ENCODE measurements at places on chromosomes 4 and X.

DNA sequence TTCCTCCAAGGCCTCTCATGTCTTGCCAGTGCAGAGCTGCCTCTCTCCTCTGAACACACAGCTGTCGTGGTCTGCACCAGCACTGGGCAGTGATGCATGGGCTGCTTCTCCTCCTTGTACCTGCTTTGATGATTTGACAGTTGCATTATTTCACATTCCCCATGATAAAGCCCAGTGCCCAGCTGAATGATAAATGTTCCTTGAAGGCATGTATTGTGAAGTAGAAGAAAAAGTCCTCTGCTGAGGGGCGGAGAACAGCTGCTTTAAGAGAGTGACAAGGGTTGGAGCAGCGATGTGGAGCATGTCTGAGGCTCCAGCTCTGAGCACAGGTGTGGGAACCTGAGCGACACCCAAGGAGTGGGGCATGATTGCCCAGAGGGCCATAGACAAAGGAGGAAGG is 21.1 kb upstream of the TRIM2 start:
- DNase-seq: no peak

DNA sequence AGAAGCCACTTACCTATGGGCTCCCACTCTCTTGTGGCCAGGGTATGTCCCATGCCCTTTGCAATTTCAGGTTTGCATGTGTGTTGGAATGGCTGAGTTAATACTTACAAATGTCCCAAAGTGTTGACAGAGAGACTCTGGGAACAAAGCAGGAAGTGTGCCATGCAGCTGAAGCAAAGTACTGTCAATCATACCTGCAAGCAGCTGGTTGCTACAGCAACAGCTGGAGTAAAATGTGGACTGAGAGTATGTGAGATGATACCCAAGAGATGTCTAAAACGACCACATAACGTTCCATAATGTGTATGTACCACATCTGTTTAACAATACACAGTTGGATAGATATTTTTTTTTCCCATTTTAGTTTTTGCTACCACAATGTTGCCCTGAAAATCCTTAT is 82.8 kb upstream of the CAMK2D start:
- no peak for DNase-seq

GRCh38 chrX:65203545-65203944 is 227.3 kb upstream of the ZC4H2 start:
- no peak for DNase-seq

- DNase-seq: no peak
Observed at GRCh38 chrX:68762766-68763165, 66.1 kb upstream of the EFNB1 start.

Measured in astrocyte of the hippocampus (primary cell).